Activated T-cell treated with anti-CD3 and anti-CD28 coated beads, Interleukin-2, amount 50 U/mL, for 72 hours (primary cell): ENCODE measurements at places on chromosomes 7 and 10. TPM values are rescaled to one million over a fixed set of nuclear protein-coding genes. Genes with fewer than 3 reads are reported as not detected.

The CCDC146 gene
- 2.0 TPM for total RNA-seq

DNA sequence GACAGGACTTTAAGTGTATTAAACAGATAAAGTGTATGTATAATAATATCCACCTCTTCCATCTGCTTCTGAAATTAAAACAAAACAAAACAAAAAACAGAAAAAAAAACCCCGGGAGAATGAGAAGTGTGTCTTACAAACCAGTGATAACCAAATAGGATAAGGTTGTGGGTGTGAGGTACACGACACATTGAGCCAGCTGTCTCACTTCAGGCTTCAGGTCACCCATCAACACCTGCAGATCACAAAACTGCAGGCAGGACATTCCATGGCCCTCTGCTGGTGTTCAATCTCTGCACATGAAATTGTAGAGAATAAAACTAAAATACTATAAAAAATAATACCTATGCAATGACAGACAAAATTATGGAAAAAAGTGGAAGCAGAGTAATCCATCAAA lies 339.9 kb downstream of the SFMBT2 start:
- no peak for DNase-seq
- H3K27ac ChIP-seq, result no peak overlapping the region
- H3K4me3 ChIP-seq, result no peak overlapping the region

DNA sequence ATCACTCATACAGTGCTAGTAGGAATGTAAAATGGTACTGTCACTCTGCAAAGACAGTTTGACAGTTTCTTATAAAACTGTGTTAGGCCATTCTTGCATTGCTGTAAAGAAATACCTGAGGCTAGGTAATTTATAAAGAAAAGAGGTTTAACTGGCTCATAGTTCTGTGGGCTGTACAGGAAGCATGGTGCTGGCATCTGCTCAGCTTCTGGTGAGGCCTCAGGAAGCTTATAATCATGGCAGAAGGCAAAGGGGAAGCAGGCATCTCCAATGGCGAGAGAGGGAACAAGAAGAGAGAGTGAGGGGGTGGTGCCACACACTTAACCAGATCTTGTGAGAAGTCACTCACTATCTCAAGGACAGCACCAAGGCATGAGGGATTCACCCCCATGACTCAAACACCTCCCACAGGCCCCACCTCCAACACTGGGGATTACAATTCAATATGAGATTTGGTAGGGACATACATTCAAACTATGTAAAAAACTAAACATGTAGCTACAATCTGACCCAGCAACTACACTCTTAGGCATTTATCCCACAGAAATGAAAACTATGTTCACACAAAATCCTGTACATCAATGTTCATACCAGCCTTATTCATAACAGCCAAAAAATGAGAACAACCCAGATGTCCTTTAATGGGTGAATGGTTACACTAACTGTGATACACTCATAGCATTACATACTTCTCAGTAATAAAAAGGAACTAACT lies 5.0 kb downstream of the ALDH18A1 start:
- H3K27ac ChIP-seq, result no peak overlapping the region
- H3K4me1 ChIP-seq, result peaks cover 21% of the 10 kb centered on the region
- no peak overlapping the region for H3K4me3 ChIP-seq
- no peak for DNase-seq

DNA sequence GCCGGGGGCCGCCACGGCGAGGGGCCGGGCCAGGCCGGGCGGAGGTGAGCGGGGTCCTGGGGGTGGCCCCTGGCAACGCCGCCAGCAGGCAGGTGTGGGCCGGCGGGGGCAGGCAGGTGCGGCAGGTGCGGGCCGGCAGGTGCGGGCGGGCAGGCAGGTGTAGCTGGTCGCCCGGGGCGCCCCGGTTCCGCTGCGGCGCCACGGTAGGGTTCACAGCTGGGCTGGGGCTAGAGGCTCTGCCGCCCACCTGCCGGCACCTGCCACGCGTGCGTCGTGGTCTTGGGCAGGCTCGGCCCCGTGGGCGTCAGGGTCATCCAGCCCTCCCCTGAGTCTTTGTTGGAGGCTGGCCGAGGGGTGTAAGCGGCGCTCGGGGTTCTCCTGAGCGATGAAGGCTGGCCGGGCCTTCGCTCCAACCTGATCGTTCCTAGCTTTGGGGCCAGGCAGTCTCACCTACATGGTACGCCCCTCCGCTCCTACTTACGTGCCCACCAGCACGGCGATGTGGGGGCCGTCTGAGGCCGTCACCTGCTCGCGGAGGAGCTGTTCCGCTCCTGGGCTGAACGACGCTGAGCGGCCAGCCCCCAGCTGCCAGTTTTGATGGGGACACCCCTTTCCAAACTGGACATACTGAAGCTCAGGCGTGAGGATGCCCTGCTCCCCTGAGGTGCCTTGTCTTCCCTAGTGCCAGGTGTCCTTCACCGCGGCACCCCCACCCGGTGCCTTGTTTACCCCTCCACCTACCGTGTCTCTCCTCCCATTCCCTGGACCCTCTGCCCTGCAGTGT lies 493 bp downstream of the ZMIZ2 start:
- peaks cover 2% of the 10 kb centered on the region for H3K36me3 ChIP-seq
- peak overlapping the region; percentile 72 for H3K27ac ChIP-seq
- no peaks in the 10 kb centered on the region for H3K27me3 ChIP-seq
- peaks cover 49% of the 10 kb centered on the region for H3K4me1 ChIP-seq
- H3K4me3 ChIP-seq, result peak overlapping the region; percentile 84
